CD8-positive, alpha-beta T cell (primary cell): ENCODE measurements at places on chromosomes 16 and 17. TPM values are rescaled to one million over a fixed set of nuclear protein-coding genes. Genes with fewer than 3 reads are reported as not detected.
A peak's percentile ranks its signal among the peaks of the same experiment; 100 is the strongest.

GRCh38 chr17:43015579-43015978, 6.6 kb downstream of the VAT1 start:
- DNase-seq, result no peak

GRCh38 chr17:32497431-32498205, 10.8 kb downstream of the CDK5R1 start:
- DNase-seq, result no peak

- no peak for DNase-seq
Observed at GRCh38 chr17:3019761-3020160, 43.6 kb downstream of the OR1D5 start.

DNA sequence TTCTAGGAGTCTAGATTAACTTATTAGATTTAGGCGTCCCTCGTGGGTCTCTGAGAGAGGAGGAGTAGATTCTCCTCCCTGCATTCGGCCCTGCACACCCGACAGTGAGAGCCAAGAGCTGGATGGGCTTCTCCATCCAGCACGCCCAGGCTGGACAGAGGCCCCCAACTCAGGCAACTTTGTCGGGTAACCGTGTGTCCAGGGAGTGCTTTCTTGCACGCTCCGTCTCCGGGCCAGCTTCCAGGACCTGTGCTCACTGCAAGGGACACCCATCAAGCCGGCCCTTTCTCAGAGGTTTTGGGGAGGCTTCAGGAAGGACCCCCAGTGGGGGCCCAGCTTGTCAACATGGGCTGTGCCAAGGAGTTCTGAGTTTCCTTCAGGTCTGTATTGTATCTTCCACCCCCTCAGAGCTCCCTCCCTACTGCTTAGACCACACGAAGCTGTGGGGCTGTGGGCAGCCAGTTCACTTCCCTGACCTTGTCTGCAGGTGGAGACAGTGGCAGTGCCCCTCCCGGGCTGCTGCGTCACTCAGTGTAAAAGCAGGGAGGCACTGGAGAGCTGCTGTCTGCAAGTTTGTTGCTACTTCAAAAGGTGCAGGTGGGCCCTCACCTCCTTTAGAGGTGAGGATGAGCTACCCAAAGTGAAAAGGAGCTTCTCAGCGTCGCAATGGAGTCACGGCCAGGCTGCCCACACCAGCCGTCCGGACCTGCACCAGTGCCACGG, 24.0 kb upstream of the C16orf78 start:
- no peak for DNase-seq

- DNase-seq, result no peak
Observed at GRCh38 chr17:48596735-48597527, 3.4 kb upstream of the HOXB5 start.

- DNase-seq, result no peak
Observed at GRCh38 chr17:15918661-15919259, 26.2 kb upstream of the ADORA2B start.

DNA sequence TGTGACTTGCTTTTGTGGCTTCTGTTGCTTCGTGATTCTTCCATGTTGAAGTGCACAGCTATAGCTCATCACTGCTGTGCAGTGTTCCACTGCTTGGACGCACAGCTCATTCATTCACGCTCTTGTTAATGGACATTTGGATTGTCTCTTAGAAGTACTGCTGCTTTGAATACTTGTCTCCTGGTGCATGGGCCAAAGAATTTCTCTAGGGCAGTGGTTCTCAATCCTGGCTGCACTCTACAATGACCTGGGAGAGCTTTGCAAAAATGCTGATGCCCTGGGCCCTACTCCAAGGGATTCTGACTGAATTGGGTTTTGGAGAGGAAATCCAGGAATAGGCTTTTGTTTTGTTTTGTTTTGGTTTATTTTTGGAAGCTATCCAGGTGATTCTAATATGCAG, 20.0 kb downstream of the CCL17 start:
- no peak for DNase-seq

DNA sequence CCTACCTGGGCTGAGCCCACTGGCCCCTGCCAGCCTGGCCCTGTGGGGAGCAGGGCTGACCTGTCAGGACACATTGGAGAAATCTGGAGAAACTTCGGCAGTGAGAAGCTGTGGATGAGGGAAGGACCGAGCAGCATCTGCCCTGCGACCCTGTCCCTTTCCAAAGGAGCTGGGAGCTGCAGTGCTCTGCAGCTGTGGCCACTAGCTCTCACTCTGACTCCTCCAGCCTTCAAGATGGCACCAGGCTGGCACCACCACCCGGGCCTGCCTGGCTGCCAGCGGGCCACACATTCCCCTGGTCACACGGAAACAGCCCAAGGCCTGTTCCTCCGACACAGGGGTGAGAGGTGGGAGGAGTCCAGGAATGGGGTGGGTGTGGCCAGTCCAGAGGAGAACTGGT, 30.1 kb downstream of the CD300LG start:
- DNase-seq, result no peak

DNA sequence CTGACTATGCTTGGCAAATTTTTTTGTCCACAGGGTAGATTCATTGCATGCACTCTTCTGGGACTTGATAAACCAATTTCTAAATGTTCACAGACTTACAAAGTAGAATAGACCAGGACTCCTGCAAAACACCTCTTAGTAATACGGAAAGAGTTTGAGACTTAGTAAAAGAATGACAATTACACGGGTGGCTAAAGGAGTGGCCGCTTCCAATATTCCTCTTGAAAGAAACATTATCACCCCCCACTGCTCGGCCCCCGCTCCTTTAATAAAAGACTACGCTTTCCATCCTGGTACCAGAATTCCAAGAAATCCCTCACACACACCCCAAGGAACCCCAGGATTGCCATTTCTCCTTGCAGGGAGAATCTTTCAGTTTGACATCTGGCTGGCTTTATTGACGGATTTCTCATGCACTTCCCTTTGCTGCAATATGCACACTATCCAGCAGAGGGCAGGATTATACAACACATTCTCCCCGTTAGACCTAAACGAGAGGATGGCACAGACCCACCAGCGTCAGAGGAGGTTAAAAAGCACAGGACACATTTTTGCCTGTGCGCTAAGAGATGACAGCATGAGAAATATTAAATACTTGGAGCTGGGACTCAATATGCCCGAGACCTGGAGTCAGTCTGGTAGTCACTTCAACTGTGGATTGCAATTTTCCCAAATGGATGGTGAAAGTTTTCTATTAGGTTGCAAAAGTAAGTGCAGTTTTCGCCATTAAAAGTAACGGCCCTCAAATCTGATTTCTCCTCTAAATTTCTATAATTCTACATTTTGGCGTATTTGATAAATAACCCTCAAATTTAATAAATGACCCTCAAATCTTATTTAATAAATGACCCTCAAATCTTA, 46.6 kb upstream of the NUDT7 start:
- DNase-seq, result peak; percentile 73

DNA sequence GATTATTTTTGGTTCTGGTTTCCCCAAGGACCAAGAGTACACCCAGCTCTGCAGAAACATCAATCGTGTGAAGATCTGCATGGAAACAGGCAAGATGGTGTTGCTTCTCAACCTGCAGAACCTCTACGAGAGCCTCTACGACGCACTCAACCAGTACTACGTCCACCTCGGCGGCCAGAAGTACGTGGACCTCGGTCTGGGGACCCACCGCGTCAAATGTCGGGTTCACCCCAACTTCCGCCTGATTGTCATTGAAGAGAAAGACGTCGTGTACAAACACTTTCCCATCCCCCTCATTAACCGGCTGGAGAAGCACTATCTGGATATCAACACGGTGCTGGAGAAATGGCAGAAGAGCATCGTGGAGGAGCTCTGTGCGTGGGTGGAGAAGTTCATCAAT, 67.4 kb upstream of the ENDOV start:
- no peak for DNase-seq

DNA sequence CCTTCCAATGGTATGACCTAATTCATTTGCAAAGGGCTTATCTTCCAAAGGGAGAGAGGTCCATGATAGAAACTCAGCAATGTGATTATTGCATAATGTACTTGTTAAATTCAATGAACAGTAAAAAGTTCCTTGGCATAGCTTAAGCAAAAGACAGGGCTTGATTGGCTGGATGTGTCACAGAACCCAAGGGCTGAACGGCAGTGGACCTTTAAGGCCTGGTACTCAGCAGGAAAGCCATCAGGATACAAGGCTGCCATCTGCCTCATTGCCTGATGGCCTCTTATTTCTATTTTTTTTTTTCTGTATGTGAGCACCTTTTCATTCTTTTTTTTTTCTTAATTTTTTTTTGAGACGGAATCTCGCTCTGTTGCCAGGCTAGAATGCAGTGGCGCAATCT, 208.9 kb upstream of the WSCD1 start:
- DNase-seq, result no peak

GRCh38 chr17:18006495-18007239, 32.3 kb downstream of the ATPAF2 start:
- no peak for DNase-seq

GRCh38 chr17:70687421-70687820, 518.1 kb downstream of the KCNJ2 start:
- no peak for DNase-seq

DNA sequence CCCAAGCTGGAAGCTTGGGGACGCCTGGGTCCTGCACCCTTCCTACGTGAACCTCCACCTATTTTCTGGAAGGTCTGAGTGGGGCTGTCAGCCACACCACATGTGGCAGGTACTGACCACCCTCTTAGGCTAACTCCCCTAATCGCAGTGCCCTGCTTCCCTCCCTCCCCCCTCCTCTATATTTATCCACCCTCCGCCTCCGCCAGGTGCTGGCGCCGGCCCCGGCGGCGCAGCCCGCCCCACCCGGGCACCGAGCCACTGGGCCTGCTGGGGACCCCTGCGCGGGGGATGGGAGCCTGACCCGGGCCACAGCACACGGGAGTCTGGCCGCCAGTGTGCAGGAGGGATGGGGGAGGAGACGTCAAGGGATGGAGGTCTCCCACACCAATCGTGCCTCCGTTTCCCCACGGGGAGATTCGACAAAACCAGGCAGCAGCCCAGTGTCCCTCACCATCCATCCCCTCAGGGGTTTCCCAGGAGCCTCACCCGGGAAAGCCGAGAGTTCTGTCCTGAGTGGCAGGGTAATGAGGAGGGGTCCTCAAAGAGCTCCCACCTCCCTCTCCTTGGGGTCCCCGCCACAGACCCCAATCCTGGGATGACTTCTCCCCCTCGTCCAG, 1.3 kb downstream of the PLEKHH3 start:
- DNase-seq, result no peak

DNA sequence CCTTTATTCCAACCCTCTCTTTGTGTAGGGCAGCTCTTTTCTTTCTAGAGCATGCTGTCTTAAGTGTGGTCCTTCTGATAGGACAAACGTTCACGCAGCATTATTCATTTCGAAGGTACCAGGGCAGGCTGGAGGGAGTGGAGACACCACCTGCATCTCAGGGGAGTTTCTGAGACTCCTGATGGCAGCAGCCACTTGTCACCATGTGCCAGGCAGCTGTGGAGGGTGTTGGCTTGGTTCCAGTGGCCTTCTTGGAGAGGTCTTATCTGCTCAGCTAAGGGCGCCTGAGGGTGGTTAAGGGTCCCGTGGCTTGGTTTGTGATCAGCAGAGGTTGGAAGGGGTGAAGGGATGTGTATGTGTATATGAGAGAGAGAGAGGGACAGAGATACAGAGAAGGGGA, 257.1 kb upstream of the EEF2KMT start:
- no peak for DNase-seq

DNA sequence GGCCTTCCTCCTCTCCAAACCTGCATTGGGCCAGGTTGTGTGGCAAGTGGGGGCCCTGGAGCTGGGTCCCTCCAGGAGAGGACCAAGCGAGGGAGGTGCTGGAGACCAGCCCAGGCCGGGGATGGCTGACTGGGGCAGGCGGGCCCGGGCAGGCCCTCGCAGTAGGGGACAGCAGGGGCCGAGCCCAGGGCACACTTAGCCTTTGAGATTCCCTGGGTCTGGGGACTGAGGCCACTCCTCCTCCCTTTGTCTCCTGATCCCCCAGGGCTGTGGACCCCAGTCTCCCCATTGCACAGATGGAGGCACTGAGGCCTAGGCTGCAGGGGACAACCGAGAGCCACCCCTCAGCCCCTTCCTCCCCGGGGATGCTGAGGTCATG, 5.2 kb downstream of the FOXJ1 start:
- no peak for DNase-seq

GRCh38 chr16:87780385-87780989, 14.7 kb upstream of the KLHDC4 start:
- DNase-seq, result peak; percentile 46

GRCh38 chr17:38352245-38353085, 821 bp downstream of the SOCS7 start:
- peak; percentile 12 for DNase-seq

GRCh38 chr17:13560935-13561334, 40.8 kb downstream of the HS3ST3A1 start:
- no peak for DNase-seq

DNA sequence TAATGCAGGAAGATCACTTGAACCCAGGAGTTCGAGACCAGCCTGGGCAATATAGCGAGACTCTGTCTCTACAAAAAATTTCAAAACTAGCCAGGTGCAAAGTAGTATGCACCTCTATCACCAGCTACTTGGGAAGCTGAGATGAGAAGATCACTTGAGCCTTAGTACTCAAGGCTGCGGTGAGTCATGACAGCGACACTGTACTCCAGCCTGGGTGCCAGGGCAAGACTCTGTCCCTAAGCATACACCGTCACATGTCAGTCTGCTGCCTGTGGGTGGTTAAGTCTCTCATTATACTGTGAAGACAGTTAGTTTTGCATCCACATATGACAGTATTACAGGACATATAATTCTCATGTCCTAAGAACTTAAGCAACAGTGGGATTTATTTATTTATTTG, 21.8 kb downstream of the NMRAL1 start:
- no peak for DNase-seq

Gene KDM8
- 22.6 TPM for total RNA-seq

Gene AGRP
- total RNA-seq, result not detected

Gene SPATA32
- not detected for total RNA-seq

Gene NOD2
- 0.86 TPM for total RNA-seq

Gene MEIOB
- total RNA-seq, result not detected

Gene ANKS4B
- total RNA-seq, result not detected

Gene CD300A
- 4.5 TPM for total RNA-seq
